ENCODE measurements at places on chromosomes 13 and 19. TPM values are rescaled to one million over a fixed set of nuclear protein-coding genes. Genes with fewer than 3 reads are reported as not detected.

Gene TRPM4
- 16.4 TPM for total RNA-seq

Gene KCNRG
- total RNA-seq: 0.32 TPM

Gene ELOF1
- total RNA-seq: 19.1 TPM

Gene PCSK4
- 1.9 TPM for total RNA-seq

Gene FFAR3
- not detected for total RNA-seq

Gene FEM1A
- 14.1 TPM for total RNA-seq

Gene STOML3
- total RNA-seq: not detected

Gene ZNF433
- 12.8 TPM for total RNA-seq
